Activated CD4-positive, alpha-beta T cell treated with anti-CD3 and anti-CD28 coated beads for 24 hours (primary cell): ENCODE measurements at places on chromosomes 11 and 22.
A peak's percentile ranks its signal among the peaks of the same experiment; 100 is the strongest.

DNA sequence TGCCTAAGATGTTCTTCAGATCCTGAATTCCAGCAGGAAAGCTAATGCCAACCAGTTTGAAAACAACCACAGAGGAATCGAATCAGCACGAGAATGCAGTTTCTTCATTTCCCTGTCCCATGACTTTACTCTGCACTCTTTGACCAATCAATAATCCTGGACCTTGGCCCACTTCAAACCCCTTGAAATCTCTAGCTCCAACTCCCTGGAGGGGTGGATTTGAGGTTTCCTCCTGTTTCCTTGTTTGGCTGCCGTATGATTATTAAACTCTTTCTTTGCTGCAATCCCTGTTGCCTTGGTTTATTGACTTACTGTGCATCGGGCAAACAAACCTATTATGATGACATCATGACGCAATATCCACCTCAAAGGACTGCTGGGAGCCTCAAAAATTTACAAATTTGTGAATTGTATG is 109.3 kb downstream of the FBXO7 start:
- DNase-seq: no peak

GRCh38 chr11:8823174-8823742 is 87.7 kb upstream of the AKIP1 start:
- no peak for DNase-seq

GRCh38 chr11:130555251-130555841 is 106.9 kb downstream of the ADAMTS15 start:
- DNase-seq: no peak

DNA sequence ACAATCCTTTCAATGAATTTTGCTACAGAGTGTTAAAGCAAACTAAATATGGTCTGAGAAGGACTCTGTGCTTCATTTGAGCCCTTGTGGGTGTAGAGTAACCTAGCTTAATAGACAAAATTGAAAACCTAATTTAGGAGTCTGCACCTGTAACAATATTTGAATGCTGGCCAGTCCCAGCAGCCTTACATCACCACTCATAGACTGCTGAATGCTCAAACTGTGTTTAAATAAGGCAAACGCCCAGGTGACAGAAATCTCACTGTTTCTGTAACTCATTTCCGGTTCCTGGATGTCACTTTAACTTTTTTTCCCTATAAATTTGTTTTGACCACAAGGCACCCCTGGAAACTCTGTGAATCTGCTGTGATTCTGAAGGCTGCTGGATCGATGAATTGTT is 45.5 kb upstream of the GLYATL1B start:
- no peak for DNase-seq

- DNase-seq: no peak
These were observed 167.0 kb upstream of the B3GAT1 start for GRCh38 chr11:134578807-134579723.

DNA sequence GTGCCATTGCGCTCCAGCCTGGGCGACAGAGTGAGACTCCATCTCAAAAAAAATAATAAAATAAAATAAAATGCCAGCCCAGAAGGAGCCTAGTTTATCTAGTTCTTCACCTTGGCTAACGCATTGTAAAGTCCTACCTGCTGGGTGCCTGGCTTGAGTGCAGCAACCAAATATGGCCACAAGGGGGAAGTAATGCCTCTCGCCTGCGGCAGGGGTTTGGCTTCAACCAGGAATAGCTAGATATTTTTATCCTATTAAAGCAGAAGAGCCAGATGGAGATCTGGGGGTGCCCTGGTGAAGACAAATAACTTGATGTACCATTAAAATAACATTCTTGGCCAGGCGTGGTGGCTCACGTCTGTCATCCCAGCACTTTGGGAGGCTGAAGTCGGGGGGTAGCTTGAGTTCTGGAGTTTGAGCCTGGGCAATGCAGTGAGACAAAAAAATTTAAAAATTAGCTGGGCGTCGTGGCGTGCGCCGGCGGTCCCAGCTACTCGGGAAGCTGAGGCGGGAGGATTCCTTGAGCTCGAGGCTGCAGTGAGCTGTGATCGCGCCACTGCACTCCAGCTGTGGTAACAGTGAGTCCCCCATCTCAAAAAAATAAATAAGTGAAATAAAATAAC is 20.6 kb upstream of the PLEKHB1 start:
- DNase-seq: peak; percentile 56

GRCh38 chr22:19808873-19809478 is 45.7 kb downstream of the GNB1L start:
- no peak for DNase-seq

GRCh38 chr11:79525257-79525656 is 84.4 kb upstream of the TENM4 start:
- DNase-seq: no peak

DNA sequence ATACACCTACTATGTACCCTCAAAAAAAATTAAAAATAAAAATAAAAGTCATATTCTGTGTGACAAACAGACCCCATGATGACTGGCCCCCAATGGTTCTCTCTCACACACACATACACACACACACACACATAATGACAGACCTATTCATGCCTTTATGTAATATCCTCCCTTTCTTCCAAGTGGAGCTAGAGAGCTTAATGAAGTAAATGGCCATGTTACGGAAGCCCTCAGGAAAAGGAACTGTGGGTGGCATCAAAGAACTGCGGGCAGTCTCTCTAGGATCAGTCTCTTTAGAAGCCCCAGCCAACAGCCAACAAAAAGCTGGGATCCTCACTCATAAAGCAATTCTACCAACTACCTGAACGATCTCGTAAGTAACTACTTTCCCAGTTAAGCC is 125.5 kb downstream of the SIK3 start:
- DNase-seq: no peak

DNA sequence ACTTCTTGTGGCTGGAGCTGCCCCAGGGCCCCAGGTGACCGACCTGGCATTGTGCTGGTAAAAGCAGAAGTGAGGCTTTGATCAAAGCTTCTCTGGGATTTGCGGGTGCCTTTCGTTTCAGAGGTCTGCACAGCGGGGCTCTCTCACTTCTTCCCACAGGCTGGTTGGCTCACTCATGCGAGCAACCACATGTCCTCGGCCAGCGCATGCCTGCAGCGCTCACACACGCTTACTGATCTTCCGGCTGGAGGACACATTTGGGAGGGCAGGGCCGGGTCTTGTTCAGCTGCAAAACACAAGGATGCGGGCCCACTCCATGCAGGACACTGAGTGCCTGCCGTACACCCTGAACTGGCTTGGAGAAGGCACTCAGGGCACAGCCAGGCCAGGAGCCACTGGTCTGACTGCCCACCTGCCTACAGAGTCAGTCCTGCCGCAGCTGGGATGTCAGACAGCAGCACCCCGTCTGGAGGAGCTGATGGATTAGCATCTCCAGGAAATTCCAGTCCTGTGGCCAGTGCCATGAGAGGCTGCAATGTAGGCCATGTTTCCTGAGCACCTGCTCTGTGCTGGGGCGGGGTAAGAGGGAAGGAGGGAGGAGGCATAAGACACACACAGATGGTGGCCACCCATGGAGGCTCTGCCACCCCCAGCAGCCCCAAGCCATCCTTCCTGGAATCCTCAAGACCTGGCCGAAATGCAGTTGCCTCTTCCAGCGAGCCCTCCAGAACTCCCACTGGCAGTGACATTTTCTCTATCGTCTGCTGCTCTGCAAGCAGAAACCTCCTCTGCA is 1383.2 kb downstream of the BRD1 start:
- DNase-seq: no peak

DNA sequence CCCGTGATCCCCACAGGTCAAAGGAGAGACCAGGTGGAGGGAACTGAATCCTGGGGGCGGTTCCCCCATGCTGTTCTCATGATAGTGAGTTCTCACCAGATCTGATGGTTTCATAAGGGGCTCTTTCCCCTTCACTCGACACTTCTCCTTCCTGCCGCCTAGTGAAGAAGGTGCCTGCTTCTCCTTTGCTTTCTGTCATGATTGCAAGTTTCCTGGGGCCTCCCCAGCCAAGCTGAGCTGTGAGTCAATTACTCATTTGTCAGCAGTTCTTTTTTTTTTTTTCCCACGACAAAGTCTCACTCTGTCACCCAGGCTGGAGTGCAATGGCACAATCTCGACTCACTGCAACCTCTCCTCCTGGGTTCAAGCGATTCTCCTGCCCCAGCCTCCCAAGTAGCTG is 1530.4 kb downstream of the BRD1 start:
- DNase-seq: no peak

GRCh38 chr11:30573951-30574350 is 12.2 kb downstream of the MPPED2 start:
- DNase-seq: no peak

DNA sequence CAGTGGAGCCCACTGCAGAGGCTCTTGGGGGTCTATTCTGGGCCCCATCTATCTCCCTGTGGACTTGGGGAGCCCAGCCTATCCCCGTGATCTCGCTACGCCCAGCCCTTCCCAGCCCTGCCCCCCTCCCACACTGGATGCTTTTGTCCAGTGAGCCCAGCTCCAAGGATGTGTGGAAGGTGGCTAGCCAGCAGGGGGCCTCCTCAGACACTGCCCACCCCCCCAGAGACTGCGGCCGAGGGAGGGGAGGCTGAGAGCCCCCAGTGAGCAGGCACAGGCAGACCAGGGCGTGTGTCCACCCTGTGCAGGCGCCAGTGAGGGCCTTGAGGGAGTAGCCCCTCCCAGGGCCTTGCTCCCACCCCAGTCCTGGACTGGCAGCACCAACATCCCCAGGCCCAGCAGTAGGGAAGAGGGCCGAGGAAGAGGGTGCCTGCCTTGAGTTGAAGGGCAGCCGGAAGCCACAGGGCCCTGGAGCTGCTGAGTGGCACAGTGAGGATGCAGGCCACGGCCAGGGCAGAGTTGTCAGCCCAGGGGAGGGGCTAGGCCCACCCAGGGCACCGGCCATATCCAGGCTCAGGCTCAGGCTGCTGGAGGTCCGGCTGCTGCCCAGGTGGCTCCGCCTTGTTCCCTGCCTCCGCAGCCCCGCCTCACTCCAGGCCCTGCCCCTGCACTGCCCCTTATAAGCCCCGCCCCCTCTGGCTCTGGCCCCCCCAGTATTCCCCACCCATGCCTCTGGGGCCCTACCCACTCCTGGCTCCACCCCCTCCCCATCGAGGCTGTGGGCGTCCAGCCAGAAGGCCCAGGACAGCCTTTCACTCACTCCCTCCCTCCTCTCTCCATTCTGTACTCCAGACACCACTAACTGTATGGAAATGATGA is 28.0 kb downstream of the MOB2 start:
- no peak for DNase-seq

DNA sequence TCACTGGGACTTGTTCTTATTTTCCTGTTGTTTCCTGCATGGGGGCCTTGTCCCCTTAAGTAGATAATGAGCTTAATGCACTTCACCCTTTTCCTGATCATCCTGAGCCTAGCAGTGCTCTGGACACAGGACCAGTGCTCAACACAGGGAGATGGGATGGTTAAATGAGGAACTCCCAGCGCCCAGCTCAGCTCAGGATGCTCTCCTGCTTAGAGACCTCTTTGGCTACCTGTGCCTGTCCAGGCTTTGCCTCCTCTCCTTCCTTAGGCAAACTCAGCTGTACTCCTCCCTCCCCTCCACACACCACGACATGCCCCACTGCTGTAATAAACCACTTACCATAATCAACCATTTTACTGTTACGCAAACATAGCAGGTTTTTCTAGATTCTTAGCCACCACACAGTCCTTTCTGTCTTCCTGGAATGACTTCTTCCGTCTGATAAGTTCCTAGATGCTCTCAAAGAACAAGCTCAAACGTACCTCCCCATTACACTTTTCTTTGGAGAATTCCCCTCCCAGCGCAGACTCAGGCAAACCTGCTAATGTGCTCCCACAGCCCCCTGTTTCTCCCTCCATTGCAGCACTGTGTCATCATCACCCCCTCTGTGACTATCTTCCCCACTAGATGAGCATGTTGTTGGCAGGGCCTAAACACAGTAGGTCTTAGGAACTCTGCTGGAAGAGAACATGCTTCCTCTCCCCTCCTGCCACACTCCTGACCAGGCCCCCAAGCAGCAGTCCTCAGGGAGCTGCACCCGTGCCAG is 113.6 kb downstream of the MICAL2 start:
- DNase-seq: no peak

GRCh38 chr22:29265929-29266328 is 1.9 kb downstream of the RHBDD3 start:
- no peak for DNase-seq

DNA sequence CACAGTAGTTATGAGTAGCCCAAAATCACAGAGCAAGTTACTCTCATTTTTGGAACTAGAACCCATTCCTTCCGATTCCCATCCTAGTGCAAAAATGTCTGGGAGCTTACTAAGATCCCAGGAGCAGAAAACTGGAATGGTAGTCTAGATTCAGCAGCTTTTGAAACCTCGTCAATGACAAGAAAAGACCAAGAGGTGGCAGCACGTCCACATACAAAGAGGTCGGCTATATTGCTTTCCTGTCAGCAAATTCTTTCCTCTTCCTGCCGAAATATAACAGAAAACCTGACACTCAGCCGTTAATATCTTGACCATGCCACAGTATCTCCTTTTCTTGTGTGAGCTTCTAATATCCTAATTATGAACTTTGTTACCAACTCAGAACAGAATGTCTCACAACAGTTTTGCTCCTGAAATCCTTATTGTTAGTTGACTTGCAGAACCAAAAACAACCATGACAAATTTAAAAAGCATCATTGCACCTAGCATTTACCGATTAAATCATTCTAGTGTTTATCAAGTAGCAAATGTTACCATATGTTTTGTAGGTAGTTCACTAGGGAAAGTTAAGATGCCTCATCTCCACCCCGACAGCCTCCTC is 92.8 kb upstream of the OR9G4 start:
- peak; percentile 30 for DNase-seq

DNA sequence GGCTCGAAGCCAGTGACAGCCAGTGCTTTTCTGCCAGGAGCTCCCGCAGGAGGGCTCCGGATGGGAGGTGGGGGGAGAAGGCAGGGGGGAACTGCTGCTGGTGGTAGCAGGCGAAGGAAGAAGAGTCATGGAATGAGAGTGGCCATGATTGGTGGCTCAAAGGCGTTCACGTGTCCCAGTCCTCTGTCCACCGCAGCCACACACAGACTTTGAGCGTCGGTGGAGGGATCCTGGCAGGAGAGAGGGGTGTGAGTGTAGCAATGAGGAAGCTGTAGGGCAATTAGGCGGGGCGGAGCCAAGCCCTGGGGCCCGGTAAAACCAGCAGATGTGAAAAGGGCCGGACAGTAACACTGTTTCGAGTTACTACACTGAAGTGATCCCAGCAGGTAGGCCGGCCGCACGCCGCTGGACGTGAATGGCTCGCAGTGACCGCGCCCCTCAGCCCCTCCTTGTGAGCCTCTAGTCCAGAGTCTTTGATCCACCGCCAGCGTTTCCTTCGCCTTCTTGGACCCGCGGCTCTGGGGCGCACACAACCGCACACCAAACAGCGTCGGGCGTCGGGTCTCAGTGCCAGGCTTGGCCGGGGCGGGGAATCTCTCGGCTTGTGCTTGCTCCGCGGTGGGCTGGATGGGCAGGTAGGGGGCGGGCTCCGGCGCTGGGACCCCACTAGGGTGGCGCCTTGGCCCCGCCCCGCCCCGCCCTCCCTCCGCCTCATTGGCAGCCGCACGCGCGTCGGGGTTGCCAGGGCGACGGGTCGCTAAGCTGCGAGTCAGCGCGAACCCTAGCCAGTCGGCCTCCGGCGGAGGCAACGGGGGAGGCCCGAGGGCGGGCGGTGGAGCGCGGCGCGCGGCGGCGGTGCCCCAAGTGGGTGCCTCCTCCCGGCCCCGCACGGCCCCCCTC is at the start of gene LRRC10B:
Gene LRRC10B, plus strand, starts transcription at position 788 of the 900 bp plus-strand sequence. CDS start 250 bp downstream, outside the sequence.
- no peak for DNase-seq

GRCh38 chr22:36067235-36067558 is 38.6 kb upstream of the RBFOX2 start:
- no peak for DNase-seq
